ENCODE measurements at places on chromosomes 12 and 14. TPM values are rescaled to one million over a fixed set of nuclear protein-coding genes. Genes with fewer than 3 reads are reported as not detected.

The PMCH gene
- total RNA-seq, result not detected

The PTCSC3 gene
- not detected for total RNA-seq

The SCN8A gene
- total RNA-seq, result 1.1 TPM

The CHGA gene
- not detected for total RNA-seq

DNA sequence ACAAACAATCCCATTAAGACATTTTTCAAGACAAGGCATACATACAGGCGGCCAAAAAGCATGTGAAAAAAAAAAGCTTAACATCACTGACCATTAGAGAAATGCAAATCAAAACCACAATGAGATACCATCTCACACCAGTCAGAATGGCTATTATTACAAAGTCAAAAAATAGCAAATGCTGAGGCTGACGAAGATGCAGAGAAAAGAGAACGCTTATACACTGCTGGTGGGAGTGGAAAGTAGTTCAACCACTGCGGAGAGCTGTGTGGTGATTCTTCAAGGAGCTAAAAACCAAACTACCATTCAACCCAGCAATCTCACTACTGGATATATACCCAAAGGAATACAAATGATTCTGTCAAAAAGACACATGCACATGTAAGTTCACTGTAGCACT, 216.7 kb downstream of the FOXG1 start:
- H3K36me3 ChIP-seq, result no peaks in the 10 kb centered on the region
- DNase-seq, result no peak
- no peaks in the 10 kb centered on the region for H3K4me1 ChIP-seq
- H3K27me3 ChIP-seq, result no peaks in the 10 kb centered on the region
- H3K27ac ChIP-seq, result no peak overlapping the region

- H3K4me3 ChIP-seq, result no peak overlapping the region
- no peak for DNase-seq
- H3K4me1 ChIP-seq, result no peaks in the 10 kb centered on the region
- H3K27ac ChIP-seq, result no peak overlapping the region
Measured at GRCh38 chr12:84874825-84875139, 37.8 kb downstream of the SLC6A15 start.
